ENCODE measurements at places on chromosomes 7 and 10.

DNA sequence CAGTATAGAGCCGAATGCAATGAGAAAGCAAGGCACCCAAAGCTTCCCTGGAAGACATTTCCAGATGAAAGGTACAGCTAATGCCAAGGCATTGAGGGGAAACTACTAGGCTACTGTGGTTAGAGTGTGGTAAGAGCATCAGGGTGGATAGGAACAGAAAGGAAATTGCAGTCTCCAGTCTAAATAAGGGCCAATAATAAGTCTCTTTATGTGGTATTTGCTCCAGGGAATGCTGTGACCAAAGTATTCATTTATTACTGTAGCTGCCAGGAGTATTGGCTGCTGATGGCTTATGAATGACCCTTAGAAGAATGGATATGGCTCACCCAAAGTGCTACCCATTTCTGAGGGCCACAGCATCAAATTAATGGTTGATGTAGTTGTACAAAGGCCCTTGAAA is 30.1 kb upstream of the POT1 start:
- DNase-seq: no peak

DNA sequence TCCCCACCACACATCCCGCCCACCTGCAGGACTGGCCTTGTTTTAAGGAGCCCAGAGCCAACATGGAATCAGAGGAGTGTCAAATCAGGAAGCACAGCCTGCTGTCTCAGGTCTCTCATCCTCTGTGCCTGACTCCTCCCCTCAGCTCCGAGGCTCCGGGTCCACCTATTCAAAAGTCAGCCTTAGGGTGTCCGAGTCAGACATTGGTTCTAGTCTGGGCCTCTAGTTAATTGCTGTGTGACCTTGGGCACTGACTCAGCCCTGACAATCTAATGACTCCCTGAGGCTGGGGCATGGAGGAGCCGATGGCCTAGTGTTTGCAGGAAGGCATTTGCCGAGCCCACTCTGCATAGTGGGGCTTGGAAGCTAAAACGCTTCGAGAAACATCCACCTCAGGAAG is 223.1 kb upstream of the PPP2R2D start:
- no peak for DNase-seq

- DNase-seq: no peak
Measured at GRCh38 chr10:6482737-6483357, 97.2 kb downstream of the PRKCQ start.

DNA sequence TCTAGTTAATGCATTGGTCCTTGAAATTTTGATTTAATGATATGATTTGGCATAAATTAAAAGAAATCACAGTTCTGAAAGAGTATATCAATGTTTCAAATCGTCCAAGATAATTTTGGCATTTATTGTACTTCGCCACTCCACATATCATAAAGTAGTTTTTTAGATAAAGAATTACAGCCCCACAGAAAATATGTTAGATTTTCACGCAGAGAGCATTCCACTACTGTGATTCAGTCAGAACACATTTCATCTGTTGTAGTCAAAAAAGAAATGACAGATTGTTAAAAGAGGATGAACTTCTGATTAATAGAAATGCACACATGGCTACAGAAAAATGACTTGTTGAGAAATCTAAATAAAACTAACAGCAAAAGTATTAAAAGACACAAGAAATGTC is 1063.5 kb upstream of the LRRN3 start:
- no peak for DNase-seq

DNA sequence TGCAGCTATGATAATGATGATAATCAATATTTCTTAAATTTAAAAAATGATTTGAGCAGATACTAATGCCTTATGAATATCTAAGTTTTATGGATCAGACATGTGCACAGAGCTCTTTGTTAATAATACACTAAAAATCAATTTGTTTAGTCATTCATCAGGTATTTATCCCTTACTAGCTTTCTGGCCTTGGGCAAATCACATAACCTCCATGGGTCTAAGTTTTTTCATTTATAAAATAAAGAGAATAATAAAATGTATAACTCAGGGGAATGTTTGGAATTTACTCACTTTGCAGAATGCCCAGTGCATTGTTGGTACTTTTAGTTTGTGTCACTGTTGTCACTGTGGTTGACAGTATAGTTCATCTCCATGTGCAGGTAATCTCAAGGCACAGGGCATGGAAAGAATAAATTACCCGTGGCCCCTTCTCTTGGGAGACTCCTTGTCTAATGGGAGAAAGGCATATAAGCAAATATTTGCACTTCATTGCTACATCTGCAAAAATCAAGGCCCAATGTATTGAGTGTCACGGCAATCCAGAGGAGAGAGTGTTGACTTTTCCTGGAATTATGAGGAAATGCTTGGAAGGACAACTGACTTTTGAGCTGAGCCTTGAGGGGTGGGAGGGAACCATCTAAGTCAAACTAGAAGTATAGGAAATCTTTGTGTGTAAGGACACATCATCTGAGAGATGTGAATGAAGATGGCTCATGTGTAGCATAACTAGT is 64.7 kb upstream of the CTTNBP2 start:
- DNase-seq: no peak

GRCh38 chr7:77320714-77321113 is 95.4 kb downstream of the GSAP start:
- no peak for DNase-seq

DNA sequence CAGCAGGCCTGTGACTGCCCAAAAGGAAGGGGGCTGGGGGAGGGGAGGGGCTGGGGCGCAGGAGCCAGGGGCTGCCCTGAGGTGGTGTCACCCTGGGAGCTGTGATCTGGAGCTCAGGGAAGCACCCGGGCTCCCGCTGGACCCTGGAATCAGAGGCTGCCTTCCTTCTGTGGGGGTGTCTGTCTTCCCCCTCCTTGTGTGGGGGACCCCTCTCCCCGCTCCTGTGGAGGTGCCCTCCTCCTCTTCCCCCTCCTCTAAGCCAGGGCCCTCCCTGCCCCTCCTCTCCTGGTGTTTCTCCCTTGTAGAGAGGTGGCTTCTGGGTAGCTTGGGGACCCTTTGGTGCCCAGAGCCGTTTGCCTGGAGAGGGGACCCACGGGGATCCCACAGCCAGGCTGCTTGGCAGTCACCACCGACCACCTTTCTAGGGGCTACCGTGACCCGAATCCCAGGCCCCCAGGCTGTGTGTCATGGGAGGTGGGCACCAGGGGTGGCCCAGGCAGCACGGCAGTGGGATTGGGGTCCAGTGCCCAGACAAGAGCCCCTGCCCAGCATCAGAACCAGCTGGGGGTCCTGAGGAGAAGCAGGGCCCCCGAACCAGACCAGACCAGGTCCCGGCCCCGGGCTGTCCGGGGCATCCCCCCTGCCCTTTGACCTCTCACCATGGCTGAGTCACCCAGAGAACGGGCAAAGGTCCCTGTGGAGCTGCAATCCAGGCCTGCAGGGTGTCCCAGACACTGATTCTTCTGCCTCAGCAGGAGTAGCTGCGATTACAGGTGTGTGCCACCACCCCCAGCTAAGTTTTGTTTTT is 741 bp downstream of the PRAP1 start:
- DNase-seq: no peak

GRCh38 chr10:103747193-103747865 is 108.0 kb downstream of the SH3PXD2A start:
- DNase-seq: no peak

- no peak for DNase-seq
Measured at GRCh38 chr10:86331861-86332260, 34.7 kb downstream of the GRID1 start.

GRCh38 chr10:108443636-108444035 is 1279.1 kb upstream of the SORCS1 start:
- no peak for DNase-seq

DNA sequence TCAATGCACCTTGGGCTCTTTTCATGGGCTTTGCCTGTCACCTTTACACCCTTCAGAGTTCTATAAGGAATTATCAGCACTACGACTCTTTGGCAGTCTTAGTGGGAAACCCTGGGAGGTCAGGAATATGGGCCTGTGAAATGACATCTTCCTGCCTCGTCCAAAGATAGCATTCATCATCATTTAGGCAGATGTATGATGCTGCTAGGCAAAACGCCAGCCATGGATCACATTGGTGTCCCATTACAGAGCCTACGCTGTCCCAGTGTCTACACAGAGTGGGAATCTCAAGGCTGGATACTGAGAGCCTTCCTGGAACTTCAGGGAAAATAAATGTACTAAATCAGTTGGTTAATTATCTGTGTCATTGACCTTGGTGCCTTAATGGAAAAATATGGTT is 259.4 kb upstream of the CELF2 start:
- no peak for DNase-seq

- DNase-seq: no peak
Measured at GRCh38 chr7:104816537-104816936, 197.5 kb upstream of the KMT2E start.

GRCh38 chr10:76643511-76643911 is 994.1 kb downstream of the KCNMA1 start:
- DNase-seq: no peak

DNA sequence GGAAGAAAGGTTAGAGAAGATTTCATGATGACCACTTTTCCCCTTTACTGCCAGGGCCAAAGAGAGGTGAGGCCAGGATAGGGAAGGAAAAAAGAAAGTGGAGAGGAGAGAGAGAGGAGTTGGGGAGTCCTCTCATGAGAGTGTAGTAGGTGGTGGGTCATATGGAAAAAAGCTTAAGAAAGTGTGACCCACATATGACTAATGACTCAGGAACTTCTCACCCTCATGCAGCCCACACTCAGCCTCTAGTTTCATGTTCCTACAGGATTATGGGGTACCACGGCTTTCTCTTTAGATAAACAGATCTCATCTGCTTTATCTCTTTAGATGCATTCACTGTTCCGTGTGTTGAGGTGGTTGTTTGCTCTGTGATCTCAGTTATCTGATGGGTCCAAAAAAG is 462.5 kb upstream of the IGFBP3 start:
- no peak for DNase-seq

- DNase-seq: no peak
Measured at GRCh38 chr7:49159536-49159935, 235.2 kb downstream of the CDC14C start.

GRCh38 chr7:25091779-25092178 is 33.3 kb downstream of the CYCS start:
- DNase-seq: no peak

Measured in esophagus squamous epithelium (tissue), 5 donors.